ENCODE measurements at places on chromosomes 2 and 18. TPM values are rescaled to one million over a fixed set of nuclear protein-coding genes. Genes with fewer than 3 reads are reported as not detected.

DNA sequence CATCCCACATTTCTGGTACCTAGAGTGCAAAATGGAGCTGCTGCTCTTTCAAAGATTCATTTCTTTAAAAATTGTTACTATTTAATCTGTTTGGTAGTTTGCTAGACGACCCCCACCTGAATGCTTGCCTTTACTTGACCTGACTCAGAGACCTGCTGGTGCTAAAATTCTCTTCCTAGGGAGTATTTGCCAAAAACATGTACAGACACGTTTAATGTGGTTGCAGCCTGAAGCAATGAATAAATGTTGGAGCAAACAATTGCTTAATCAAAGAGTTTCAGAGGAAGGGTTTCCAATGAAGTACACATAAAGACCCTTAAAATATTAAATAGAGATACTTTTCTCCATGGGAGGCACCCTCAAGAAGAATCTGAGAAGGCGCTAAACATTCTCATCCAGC lies 734.4 kb downstream of the CBLN2 start:
- DNase-seq: no peak

DNA sequence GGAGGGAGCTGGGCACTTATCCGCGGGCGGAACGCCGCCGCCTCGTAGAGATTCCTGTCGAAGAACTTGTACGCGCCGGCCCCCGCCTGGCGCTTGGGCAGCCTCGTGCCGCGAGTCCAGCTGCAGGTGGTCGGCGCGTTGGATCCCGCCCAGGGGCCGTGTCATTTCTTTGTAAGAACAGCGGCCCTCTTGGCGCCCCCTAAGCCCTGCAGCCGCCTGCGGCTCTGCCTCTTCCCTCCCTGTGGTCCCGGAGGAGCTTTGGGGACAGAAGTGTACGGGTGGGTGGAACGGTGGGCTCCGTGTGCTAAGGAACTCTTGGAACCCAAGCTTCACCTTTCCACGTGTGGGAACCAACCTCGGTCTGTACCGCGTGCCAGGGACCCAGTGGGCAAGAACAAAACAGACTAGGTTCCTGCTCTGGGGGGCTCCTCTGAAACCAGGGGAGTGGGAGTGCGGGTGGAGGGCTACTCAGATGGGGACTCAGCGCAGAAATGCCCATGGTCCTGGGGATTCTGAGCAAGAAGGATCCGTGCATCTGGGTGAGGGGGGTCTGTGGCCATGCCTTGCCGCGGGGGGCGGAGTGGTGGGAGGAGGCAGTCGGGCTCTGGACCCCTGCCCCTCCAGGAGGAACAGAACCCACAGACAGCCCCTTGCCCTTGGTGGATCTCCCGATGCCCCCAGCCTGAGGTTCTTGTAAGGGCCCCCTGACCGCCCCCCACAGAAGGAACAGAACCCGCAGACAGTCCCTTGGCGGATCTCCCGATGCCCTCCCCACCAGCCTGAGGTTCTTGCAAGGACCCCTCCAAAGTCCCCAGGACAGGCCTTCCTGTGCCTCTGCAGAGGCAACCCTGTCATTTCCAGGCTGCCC lies 1.5 kb downstream of the GPC1 start:
- DNase-seq: no peak

GRCh38 chr2:240454106-240454901 lies 18.8 kb downstream of the GPC1 start:
- no peak for DNase-seq

DNA sequence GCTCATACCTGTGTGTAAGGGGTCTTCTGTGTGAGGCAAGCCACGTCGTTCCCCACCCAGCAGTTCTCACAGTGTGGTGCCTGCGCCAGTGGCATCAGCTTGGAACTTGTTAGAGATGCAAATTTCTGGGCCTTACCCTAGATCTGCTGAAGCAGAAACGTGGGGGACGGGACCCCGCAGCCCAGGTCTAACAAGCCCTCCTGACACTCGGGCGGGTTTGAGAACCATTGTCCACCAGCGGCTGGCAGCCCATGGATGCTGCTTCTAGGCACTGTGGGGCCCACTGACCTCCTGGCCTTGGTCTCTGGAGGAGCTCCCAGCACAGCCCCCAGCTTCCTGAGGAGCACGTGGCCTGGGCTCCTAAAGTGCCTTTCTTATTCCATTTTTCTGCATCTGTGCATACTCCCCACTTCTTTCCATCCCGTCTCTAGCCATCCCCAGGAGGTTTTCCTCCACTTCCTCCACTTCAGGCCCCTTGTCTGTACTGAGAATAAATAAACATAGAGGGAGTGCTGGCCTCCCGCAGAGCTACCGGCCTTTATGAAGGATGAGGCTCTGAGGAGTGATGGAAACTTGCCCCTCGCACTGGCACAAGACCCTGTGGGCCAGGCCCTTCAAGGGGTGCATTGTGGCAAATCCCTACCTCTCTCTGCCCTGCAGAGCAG lies 94.3 kb downstream of the GALR1 start:
- DNase-seq: no peak

GRCh38 chr2:120105360-120105759 lies 92.5 kb downstream of the EPB41L5 start:
- DNase-seq: no peak

- DNase-seq: no peak
Observed at GRCh38 chr18:24214144-24214543, 75.3 kb downstream of the CABYR start.

DNA sequence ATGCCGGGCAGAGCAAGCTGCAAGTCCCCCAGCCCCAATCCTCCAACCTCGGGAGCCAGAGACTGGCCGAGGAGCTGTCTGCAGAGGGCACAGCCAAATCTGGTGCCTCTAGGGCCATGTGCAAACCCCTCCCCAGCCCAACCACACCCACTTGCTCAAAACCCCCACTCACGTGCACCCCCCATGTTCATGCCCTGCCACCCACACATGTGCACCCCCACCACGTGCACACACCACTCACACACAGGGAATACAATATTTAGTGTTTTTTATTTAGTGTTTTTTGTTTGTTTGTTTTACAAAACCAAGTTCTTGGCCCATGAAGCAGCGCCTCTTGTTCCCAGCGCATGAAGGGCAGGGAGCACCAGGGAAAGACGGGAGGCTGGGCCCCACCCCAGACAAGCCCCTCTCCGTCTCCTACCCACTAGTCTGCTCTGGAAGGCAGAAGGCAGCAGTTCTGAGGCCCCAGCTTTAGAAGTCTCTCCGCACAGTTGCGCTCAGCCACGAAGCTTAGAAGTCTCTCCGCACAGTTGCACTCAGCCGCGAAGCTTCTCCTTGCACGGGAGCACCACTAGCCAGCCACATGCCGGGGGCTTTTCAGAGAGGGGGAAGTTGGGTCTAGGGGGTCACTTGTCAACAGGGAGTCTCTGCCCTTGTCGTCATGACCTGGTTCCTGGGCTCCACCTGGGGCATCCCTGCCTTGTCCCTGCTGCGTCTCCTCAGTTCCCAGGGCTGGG lies 276.1 kb upstream of the HDAC4 start:
- no peak for DNase-seq

DNA sequence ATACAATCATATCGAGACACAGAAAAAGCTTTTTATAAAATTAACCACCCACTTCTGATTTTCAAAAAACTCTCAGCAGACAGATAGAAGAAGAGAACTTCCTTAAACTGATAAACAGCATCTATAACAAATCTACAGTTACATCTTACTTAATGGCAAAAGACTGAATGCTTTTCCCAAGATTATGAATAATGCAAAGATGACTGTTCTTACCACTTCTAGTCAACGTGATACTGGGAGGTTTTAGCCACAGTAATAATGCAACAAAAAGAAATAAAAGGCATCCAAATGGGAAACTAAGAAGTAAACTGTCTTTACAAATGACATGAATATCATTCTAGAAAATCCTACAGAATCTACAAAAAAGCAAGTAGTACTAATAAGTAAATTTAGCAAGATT lies 58.0 kb upstream of the TMEM247 start:
- DNase-seq: no peak

- DNase-seq: no peak
Observed at GRCh38 chr2:12652723-12653122, 64.0 kb upstream of the TRIB2 start.

DNA sequence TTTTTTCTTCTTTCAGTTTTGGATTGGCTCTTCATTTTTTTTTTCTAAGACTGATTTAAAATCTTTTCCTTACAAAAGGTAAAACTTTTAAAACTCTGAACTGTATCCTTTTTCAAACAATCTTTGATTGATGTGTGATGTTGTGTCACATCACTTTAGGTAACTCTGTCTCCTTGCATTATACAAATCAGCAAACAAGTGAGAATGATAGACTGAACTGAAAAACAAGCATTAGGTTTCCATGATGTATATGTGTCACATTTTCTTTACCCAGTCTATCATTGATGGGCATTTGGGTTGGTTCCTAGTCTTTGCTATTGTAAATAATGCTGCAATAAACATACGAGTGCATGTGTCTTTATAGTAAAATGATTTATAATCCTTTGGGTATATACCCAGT lies 655.7 kb downstream of the LRRTM4 start:
- DNase-seq: no peak

DNA sequence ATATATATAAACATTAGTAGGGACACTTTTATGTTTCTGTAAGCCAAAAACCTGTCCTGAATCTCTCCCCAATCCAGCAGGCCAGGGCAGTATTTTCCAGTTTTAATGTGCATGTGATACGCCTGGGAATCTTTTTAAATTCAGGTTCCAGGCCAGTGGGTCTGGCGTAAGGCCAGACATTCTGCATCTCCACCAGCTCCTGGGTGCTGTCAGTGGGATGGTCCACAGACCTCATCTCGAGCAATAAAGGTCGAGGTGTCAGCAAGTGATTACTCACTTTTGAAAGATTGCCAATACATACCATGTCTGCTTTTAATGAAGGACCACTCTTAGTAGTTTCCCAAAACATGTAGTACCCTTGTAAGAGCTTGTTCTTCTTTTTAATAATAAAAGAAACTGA lies 189.9 kb upstream of the SH3BP4 start:
- DNase-seq: no peak

DNA sequence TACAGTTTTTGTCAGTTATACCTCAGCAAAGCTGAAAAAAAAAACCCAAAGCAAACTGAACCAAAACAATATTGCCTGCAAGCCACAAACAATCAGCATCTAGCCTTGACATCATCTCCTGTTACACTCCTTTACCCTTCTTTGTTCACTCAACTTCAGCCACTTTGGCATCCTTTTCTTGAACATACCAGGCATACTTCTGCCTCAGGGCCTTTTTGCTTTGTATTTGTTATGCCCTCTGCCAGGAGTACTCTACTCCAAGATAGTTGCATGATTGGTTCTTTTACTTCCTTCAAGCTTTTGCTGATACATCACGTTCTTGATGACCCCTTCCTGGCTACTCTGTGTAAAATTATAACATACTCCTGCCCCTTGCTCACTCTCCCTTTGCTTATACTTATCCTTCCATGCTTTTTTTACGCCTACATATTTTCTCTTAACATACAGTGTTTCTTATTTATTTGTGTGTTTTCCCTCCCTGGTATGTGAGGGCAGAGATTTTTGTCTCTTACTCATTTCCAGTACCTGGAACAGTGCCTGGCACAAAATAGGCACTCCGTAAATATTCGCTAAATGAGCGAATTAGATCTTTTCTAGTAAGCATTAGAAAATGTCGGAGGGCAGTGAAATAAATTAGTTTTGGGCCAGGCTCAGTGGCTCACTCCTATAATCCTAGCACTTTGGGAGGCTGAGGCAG lies 12.7 kb downstream of the ABI2 start:
- DNase-seq: no peak

- DNase-seq: no peak
Observed at GRCh38 chr18:8769509-8770095, 64.2 kb downstream of the MTCL1 start.

- DNase-seq: no peak
Observed at GRCh38 chr2:222859786-222860612, 837 bp upstream of the ACSL3 start.

DNA sequence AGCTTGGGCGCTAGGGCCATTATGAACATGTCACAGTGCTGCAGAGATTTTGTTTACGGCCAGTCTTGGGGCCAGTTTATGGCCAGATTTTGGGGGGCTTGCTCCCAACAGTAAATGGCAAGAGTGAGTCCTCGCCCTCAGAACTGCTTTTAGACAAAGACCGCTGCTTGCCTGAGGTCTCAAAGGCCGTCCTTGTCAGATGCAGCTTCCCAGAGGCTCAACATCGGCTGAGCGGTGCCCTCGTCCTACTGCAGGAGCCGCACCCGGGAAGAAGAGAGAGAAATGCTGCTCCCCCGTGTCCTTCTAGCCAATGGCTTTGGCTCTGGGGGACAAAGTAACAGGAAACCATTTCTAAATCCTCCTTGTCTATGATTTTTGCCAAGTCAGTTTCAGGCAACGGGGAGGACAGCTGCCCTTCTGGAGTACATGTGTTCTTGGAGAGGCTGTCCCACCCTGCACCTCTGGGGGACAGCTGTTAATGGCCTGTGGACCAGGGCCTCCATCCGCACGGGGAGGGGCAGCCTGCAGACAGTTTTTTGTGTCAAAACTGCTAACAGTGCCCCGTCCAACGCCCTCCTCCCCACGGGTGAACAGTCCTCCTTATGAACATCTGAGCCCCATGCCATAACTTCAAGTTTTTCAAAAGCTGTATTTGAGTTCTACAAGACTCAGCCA lies 66.1 kb downstream of the C18orf63 start:
- no peak for DNase-seq

DNA sequence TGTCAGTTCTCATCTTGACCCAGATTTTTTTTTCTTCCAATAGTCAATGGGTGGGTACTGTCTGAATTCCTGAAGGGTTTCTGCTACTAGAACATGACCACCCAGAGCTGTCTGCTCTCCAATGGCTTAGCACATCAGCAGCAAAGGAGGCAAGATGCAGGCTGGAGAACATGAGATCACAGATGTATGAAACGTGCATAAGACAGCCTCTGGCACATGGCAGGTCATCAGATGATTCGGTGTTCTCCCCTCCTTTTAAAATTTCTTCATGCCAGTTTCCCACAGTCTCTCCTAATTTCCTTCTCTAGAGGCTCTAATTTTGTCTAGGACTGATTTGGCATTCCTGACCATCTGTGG lies 359.3 kb upstream of the TNP1 start:
- DNase-seq: no peak

GRCh38 chr2:105723431-105723830 lies 21.3 kb upstream of the NCK2 start:
- DNase-seq: no peak

- no peak for DNase-seq
Observed at GRCh38 chr2:201007584-201007998, 44.1 kb upstream of the ORC2 start.

Gene TNFAIP6
- 34.1 TPM for total RNA-seq

Gene KIF5C
- total RNA-seq: 10.8 TPM

Gene MC2R
- total RNA-seq: not detected

Gene NGEF
- total RNA-seq: 4.1 TPM

Gene MAPK4
- total RNA-seq: 3.6 TPM

Gene NAT8
- not detected for total RNA-seq

Gene CYRIA
- total RNA-seq: 10.5 TPM

Gene SLC30A3
- total RNA-seq: 0.53 TPM

Gene HMSD
- total RNA-seq: 0.11 TPM

Gene CDH7
- total RNA-seq: 5.6 TPM

Gene RESP18
- not detected for total RNA-seq

Gene PLCD4
- total RNA-seq: 6.7 TPM

Gene ZNF2
- total RNA-seq: 9.5 TPM

Gene RAB31
- total RNA-seq: 37.1 TPM

Gene SLC8A1
- total RNA-seq: 280 TPM

Gene SEMA4F
- 2.2 TPM for total RNA-seq

Gene ELOA2
- total RNA-seq: not detected

Gene POTEJ
- not detected for total RNA-seq

Gene SDC1
- total RNA-seq: 87.1 TPM

Data from urinary bladder (tissue), 4 donors.